ENCODE measurements at places on chromosomes 5 and 9. TPM values are rescaled to one million over a fixed set of nuclear protein-coding genes. Genes with fewer than 3 reads are reported as not detected.
A peak's percentile ranks its signal among the peaks of the same experiment; 100 is the strongest.

Gene CAVIN4
- 7.0 TPM for total RNA-seq

DNA sequence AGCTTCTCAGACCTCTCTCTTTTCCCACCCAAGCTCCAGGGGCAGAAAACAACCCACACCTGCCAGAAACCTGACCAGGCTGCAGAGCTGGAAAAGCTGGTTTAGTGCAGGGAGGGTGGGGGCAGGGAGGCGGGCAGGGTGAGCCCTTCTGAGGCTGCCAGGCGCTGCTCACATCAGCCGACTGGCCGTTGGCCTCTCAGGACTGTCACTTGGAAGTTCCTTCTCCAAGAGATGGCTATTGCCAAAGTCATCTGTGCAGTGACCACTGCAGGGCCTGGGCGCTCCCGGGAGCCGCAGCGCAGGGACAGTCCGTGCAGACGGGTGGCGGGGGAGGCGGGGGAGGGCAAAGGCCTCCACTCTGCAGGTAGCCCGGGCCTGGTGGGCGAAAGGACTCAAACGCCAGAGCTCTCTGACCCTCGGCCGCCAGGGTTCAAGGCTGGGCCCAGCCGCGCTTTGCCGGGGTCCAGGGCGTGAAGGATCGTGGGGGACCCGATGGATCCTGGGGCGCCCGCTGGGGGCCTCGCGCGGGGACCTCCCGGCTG lies 205.0 kb upstream of the IER5L start:
- DNase-seq, result no peak

DNA sequence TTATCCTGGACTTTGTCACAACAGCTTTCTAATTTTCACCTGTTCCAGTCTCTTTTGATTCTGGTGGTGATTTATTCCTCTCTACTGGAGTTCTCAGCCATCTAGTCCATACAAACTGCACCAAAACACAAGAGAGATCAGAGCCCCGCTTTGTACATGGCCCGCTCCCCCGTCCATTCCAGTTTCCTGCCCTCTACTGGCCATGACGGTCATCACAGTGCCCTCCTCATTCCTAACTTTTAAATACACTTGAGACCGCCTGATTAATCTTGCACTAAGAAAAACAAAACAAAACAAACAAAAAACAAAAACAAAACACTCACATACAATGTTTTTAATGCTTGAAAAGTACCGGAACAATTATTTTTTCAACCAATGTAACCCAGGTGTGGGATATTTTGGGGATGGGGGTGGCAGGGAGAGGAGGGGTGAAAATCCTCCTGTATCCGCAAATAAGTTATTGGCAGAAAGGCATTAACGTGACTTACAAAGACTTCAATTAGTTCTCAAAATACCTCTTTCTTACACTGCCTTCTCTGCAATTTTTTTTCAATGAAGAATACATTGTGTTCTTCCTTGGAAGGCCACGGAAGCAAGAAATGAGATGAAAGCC lies 84.8 kb upstream of the PAM start:
- DNase-seq, result peak; percentile 49

DNA sequence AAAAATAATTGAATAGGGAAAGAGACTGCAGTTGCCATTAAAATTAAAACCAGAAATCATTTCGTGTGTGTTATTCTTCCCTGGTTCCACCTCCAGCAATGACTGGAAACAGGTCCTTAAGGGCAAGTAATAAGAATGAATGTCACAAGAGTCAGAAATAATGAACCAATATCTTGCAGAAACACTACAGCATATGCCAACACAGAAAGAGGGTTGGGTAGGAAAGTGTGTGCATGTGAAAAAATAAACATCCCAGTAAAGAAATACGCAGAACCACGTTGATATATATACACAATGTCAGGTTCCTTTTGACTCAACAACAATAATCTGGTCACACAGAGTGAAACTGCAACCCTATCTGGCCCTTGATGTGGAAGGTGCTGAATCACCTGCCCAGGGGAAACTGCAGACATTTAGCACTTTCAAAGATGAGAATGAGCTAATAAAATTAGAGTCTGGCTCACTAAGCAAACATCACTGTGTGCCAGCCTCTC lies 15.0 kb downstream of the HMHB1 start:
- no peak for DNase-seq

- no peak for DNase-seq
Measured at GRCh38 chr5:50921366-50922133, 255.1 kb downstream of the PARP8 start.

- no peak for DNase-seq
Measured at GRCh38 chr5:109691996-109692395, 2.3 kb downstream of the MAN2A1 start.

- no peak for DNase-seq
Measured at GRCh38 chr9:17166346-17166745, 31.5 kb downstream of the CNTLN start.
